ENCODE measurements at places on chromosomes 7 and 10.

DNA sequence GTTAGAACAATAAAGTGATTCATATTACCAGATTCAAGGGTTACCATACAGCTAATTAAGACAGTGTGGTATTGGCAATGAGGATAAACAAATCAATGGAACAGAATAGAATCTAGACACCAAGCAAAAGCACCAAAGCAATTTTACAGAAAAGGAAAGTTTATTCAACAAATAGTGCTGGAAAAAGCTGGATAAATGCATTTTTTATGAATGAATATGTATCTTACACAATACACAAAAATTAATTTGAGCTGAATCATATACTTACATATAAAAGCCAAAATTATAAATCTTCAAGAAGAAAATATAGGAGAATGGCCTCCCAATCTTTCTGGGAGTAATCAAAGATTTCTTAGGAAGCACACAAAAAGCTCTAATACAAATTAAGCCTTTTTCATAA, 220.4 kb upstream of the PTN start:
- DNase-seq, result no peak

- no peak for DNase-seq
Observed at GRCh38 chr7:94069162-94069739, 65.1 kb upstream of the BET1 start.

- DNase-seq, result no peak
Observed at GRCh38 chr10:7611909-7612308, 54.9 kb downstream of the ITIH5 start.

DNA sequence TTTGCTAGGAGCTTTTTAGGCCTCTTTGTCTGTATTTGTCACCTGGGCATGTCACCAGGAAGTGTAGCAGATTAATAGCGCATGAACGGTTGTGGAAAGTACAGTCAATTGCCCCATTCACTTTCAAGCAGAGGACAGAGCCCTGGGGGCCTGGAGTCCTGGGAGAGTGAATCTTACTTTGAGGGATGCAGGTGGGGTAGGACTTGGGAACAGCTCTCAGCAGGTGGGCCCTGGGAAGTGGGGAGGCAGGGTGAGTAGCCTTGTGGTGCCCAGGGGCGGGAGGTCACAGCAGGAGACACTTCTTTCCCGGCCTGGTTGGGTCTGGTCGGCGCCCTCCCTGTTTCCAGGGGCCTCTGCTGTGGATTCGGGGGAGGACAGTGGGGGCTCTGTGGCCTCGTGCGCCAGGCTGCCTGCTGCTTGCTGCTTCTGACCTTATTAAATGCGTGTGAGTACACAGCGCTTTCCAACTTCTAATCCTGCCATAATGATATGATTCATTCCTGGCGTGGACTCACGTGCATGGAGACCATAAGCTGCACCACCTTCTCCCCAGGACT, 51.6 kb upstream of the AQP1 start:
- no peak for DNase-seq

DNA sequence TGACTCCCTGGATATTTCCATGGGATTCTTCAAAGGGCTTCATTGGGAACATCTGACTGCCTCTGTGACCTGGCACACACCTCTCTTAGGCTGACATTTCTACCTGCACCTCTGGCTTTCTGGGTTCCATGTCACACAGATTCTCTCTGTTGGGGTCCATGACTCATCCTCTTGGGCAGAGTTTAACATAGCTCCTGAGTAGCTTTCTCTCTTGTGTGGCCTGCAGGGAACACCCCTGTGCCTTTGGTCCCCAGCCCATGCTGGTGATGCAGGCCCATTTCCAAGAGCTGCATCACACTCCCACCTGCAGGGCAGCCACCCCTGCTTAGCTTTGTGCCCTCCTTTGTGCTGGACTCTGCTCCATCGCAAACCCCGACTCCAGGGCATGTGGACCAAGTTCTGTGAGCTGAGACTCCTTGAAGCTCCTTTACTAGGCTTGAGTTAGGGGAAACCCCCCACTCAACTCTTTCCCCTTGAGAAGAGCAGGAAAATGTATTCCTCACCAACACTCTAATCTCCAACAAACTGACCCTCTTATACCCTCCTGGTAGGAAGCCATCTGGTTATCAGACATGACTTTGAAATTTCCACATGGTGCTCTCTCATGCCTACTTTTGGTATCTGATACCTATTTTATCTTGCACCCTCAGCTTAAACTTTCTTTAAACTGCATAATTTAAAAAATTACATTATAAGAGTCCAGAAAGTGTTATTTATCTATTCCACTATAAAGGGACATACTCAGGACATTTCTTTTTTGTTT, 93.3 kb downstream of the ZNF777 start:
- DNase-seq, result no peak

DNA sequence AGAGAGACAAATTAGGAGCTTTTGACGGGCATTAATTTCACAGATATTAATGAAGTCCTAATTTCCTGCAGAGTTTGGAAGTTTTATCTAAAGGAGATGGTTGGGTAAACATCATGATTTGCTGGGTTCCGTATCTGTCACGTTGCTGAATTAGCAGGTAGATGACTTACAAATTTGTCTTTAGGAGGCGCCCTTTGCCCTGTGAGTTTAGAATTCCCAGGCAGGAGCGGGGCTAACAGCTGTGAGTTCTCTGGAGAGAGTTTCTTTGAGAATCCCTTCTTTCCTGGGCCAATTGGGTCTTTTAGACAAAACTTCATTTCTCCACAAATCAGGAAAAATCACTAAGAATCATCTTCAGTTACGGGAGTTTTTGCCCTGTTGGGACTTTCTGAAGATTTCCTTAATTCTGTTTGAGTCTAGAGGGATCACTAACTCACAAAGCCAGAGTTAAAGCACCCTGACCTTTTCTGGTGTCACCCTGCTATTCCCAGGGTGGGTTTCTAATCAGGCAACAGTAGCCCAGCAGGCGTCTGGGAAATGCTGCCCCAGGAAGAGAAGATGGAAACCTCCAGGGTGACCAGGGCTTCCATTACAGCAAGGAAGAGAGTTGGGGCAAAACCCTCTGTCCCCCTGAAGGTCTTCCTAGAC, 63.7 kb downstream of the PRKCQ start:
- DNase-seq, result no peak

GRCh38 chr7:12323415-12323814, 80.2 kb downstream of the VWDE start:
- no peak for DNase-seq

DNA sequence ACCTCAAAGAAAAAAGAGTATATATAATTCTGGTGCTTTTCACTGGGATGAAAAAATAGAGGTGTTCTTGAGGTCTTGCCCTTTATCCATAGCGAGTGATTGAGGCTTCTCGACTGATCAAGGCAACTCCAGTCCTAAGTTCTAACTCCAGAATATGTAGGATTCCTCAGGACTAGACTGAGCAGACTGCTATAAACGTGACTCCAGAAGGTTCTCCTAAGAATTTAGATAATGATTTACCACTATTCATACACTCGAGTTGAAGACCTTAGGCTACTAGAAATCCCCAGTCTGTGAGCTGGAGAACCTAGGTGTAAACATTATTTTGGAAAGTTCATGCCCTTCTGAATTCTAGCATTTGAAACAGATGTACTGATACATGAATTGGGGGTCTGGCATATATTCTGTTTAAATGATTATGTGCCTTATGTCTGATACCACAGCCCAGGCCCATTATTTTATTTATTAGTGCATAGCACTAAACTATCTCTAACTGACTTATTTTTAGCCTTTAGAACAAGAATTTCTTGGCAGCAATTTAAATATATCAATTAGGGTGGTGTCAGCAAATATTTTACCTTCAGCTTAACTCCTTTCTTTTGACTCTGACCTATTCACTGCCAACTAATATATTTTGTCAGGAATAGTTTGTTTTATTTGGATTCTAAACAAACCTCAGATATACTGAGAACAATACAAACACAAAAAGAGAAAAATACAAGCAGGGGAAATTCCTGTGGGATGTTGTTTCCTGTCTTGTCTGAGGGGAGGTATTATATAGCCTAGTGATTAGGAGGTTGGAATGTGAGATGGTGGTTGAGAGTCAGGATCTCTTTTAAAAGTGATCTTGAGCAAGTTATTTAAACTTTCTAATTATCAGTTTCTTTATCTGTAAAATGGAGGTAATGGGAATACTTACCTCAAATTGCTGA, 75.8 kb downstream of the PODXL start:
- DNase-seq, result no peak

DNA sequence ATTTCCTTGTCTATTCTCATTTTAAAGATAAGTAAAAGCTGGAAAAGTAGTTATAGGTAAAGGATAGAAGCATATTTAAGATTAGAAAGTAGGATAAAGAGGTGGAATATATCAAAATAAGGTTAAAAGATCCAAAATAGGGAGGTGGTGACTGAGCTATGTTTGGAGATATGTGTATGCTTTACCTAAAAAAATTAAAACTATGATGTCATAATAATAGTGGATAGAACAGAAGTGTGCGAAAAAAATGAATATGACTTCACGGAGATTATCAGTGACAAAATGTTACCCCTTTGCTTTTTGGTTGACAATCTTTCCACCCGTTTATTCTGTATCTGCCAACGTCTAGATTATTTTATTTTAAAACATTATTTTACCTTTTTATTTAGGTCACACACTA, 33.4 kb upstream of the FERD3L start:
- no peak for DNase-seq

DNA sequence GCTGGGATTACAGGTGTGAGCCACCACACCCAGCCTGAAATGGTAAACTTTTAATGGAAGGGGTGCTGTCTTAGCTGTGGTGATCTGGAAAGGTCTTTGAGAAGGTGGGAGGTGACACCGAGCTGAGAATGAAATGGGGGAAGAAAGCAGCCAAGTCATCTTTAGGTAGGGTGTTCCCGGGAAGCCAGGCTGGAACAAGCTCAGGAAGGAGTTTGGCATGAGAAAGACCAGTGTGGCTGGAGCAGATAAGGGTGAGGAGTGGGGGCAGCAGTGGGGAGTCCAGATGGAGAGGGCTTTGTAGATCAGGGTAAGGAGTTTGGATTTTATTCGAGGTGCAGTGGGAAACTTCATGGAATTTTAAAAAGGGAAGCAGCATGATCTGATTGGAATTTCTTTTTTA, 30.0 kb downstream of the KIFBP start:
- DNase-seq, result no peak

DNA sequence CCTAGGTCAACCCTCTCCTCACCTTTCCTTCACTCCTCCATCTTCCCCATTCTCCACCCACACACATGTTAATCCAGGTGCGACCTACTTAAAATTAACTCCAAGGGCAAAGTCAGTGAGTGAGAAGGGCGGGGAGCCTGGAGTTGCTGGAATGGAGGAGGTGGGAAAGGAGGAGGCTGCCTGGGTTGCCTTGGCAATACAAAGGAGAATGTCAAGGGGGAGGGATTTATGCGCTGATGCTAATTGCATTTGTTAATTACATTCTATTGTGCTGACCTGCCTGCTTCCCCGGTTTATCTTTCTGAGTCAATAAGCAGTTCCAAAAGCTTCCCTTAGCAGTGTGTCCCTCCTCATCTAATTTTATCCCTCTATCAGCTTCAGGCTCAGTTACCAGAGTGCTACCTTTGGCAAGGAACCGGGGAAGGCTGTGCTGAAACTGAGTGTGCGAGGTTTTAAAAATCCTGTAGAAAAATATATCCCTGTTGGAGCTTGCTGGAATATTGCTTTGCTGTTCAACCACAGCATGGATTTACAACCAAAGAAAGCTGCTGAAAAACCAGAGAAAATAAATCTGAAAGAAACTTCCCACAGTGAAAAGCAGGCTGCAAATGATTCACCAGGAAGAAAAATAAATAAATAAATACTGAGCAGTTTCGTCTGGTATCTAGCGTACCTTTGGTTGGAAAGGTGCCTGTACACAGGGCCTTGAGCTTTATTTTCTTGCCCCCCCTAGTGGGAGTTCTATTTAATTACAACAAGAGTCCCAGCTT, 113.2 kb upstream of the DGKB start:
- DNase-seq, result no peak

GRCh38 chr7:95478272-95479037, 7.3 kb upstream of the ASB4 start:
- no peak for DNase-seq

GRCh38 chr10:7408291-7409044, 2.4 kb downstream of the SFMBT2 start:
- peak; percentile 77 for DNase-seq

GRCh38 chr7:139821349-139822105, 7.5 kb upstream of the TBXAS1 start:
- DNase-seq, result no peak

DNA sequence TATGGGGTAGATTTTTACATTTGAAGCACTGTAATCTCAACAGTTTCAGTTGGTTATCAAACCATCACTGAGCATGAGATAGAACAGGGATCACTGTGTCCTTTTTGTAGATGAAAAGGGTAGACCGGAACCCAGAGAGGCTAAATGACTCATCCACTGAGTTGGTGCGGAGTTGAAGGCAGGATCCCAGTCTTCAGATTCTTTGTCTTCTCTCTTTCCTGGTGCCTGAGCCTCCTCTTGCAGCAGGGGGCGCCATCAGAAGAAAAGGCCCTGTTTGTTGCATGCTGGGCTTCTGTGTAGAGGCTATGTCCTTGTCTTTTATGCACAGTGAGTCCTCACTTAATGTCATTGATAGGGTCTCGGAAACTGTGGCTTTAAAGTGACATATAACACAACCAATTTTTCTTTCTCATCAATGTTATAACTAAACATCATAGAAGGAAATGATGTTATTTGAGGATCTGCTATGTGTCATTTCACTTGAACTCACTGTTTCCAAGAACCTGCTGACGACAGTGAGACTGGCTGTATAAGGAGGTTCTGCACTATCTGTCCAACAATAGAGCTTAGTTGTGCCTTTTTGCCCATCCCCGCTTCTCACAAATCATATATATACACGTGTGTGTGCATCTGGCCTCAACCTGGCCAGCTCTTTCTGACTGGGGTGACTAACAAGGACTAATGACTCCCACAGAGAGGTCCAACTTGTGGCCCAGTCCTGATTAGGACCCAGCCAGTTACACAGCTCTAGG, 14.3 kb downstream of the ZNF282 start:
- DNase-seq, result no peak

- no peak for DNase-seq
Observed at GRCh38 chr10:43204042-43204942, 62.6 kb downstream of the RASGEF1A start.

DNA sequence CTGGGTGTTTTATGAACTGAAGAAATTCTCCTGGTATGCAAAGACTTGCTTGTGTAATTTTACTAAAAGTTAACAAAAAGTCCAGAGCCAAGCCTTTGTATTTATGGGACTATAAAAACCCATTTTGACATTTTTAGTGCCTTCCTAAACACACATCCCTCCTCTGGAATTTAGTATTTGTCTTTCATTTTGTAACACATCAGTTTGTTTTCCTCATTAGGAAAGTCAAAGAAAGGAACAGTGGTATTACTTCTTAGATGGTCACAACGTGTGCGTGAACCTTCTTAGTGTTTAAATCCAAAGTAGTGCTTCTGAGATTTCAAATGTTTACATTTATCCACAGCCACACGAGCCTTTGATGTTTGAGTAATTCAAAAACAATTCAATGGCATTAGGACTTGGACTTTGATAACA, 103.2 kb upstream of the TMEM106B start:
- no peak for DNase-seq
